Colonic mucosa (tissue), 4 donors: ENCODE measurements at places on chromosomes 6 and 20.

DNA sequence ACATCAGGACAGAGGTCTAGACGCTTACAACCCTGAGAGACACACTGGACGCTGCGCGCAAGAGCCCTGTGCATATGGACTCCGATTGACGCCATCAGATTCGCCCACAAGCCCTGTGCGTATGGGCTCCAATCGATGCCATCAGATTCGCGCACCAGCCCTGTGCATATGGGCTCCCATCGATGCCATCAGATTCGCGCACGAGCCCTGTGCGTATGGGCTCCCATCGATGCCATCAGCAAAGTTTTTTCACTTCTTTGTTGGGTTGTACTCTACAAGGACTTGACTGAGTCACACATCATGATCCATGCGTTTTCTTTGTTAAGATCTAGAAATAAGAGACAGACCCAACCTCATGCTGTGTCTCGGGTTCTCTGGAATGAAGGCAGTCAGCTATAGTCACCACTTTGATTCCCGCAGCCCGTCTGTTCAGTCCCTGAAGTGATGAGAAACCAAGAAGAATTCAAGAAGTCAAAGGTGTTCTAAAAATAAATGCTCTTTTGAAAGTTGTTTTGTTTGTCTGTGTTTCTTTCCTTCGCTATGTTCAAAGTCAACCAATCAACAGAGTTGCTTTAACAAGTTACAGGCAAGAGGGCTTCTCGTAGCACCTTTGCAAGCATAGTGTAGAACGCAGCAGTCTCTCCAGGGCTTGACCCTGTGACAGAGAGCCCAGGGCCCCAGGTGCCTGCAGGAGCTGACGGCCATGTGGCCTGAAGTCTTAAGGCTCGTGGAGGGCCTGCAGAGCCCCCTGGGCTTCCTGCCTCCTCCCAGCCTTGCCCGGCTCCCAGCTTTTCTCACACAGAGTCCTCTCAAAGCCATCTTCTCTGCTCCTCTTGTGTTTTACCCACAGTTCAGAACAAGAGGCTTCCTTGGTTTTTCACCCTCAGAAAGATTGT lies 7.9 kb downstream of the RPS6KA2 start:
- DNase-seq: peak; percentile 11

DNA sequence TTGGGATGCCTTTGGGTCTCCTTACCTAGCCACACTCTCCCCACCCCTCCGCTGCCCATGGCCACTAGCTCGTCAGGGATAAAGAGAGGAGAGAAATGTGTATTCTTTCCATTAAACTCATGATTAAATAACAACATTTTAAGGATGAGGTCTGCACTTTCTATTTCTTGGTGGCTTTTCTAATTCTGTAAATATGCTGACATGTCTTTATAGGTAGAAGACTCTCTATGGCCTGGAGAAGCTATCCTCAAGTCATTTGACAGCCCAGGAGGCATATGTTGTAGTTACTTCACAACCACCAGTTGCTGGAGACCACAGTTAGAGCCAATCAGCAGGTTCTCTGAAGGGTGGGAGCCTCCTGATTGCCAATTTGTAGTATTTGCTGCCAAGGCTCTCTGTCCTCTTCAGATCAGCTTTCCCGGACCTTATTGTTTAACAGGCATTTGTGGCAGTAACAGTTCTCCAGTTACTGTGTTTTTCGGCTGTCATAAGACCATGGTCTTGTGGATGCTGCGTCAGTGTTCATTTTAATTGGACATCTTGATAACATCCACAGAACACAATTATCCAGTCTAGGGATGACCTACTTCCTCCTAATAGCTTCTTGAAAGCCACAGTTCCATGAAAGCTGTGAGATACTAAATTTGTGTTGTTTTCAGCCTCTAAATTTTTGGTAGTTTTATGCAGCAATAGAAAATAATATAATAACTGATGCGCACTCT lies 205.0 kb upstream of the KCNQ5 start:
- no peak for DNase-seq

- DNase-seq: no peak
Measured at GRCh38 chr6:17591287-17591686, 8.8 kb upstream of the FAM8A1 start.

DNA sequence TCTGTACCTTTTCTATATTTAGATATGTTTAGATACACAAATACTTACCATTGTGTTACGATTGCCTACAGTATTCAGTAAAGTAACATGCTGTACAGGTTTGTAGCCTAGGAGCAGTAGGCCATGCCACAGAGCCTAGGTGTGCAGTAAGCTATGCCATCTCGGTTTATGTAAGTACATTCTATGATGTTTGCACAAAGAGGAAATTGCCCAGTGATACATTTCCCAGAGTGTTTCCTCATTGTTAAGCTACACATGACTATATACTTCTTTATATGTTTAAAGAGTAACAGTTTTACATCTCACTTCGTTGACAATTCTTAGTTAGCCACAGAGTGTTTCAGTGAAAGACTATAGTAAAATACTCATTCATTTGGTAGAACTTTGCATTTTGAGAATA lies 51.5 kb downstream of the SLC35F1 start:
- no peak for DNase-seq

DNA sequence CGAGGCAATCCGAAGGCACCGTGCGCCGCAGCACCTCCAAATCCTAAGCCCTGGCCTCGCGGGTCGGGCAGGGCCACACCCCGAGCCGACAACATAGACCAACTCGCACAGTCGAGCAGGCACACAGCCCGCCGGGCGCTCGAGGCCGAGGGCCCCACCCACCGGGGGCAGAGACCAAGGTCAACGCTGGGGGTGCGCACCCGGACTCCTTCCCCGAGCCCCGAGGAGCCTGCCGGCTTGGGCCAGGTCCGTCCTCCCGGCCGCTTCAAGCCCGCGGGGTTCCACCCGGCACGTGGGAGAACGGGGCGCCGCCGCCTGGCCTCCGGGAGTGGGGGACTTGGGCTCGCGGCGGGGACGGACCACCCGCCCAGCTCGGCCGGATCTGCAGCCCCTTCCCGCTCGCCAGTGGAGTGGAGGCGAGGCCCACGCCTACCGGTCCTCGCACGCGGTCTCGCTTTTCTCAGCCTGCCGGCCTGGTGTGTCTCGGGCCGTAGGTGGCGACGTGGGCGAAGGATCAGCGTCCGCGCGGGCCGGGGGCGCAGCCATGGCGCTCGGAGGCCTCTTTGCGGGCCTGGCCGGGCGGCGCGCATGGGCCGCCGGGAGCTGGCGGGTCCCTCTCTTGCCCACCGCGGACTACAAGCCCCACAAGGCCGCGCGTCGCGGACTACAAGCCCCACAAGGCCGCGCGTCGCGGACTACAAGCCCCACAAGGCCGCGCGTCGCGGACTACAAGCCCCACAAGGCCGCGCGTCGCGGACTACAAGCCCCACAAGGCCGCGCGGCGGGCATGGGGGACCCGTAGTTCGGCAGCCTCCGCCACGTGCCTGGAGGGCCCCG lies at the start of gene UCKL1:
UCKL1 (minus strand) TSS at position 590 of the 837 bp plus-strand sequence; CDS start at position 546, 44 bp downstream.
- peak; percentile 91 for DNase-seq

- DNase-seq: no peak
Measured at GRCh38 chr6:157695301-157696040, 127.6 kb upstream of the SNX9 start.

DNA sequence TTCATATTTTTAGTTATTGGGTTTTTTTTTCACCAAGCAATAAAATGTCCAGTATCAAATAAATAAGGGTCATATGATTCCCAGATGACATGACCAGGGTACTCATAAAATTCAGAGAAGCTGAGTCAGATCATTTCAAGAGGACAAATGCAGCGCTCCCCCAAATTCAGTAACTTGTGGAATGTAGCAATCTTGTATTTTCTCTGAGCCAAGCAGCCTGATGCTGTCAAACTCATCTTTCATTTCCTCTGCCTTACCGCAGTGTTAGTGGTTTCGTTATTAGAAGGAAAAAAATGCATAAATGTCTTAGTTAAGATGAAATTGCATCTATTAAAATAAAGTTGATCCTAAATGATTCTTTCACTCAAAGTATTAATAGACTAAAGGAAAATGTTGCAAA lies 57.8 kb upstream of the EDN1 start:
- no peak for DNase-seq

GRCh38 chr20:7650086-7650879 lies 290.0 kb downstream of the HAO1 start:
- no peak for DNase-seq

GRCh38 chr6:49453221-49453620 lies 9.8 kb downstream of the MMUT start:
- DNase-seq: no peak

DNA sequence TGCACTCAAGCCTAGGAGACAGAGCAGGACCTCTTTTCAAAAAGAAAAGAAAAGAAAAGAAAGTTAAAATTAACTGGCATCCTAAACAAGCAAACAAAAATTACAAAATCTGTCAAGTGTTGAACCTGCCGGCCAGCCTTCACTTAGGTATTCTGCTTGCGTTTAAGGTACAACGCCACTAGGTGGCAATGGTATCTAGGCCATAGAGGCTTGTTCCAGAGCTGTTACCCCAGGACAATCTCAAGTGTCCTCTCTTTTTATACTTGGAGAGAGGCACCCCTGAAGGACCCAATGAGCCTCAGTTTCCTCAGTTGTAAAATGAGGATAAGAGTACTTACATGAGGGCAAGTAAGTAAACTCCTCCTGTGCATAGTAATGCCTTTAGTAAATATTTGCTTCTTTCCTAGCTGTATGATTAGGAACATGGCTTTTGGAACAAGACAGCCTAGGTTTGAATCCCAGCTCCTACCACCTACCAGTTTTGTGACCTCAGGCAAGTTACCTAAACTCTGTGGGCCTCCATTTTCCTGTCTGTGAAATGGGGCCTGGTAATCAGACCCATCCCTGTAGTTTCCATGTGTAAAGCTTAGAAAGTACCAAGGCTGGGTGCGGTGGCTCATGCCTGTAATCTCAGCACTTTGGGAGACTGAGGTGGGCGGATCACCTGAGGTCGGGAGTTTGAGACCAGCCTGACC lies 5.8 kb upstream of the PACSIN1 start:
- peak; percentile 63 for DNase-seq

GRCh38 chr6:16057446-16057845 lies 71.4 kb upstream of the MYLIP start:
- no peak for DNase-seq

- DNase-seq: no peak
Measured at GRCh38 chr6:25831532-25832306, at the start of gene SLC17A1. SLC17A1 (minus strand) TSS chr6:25832052; CDS start chr6:25830557, 1,495 bp downstream.

DNA sequence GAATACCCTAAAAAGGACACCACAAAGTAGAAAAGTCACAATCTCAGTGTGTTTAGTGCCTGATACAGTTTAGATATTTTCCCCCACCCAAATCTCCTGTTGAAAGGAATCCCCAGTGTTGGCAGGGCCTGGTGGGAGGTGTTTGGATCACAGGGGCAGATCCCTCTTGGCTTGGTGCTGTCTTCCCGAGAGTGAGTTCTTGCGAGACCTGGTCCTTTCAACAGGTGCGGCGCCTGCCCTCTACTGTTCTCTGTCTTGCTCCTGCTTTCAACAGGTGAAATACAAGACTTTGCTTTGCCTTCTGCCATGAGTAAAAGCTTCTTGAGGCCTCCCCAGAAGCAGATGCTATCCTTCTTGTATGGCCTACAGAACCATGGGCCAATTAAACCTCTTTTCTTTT lies 534.3 kb upstream of the NRSN1 start:
- DNase-seq: no peak

DNA sequence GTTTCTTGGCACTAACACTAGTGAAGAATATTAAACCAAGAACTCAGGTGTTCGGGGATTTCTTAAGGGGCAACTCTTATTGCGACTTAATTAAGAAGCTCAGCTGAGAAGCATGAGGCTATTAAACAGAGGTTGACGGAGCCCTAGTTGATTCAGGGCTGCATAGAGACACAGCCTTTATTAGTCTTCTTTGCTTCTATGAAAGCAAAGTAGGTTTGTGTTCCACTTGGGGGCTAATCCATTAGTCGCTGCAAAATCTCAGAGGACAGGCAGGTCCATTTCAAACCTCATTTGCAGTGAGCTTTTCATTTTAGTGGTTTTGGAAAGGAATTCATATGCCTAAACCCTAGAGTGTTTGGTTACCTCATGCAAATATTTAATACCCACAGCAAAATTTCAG lies 506.6 kb upstream of the SULF2 start:
- no peak for DNase-seq

DNA sequence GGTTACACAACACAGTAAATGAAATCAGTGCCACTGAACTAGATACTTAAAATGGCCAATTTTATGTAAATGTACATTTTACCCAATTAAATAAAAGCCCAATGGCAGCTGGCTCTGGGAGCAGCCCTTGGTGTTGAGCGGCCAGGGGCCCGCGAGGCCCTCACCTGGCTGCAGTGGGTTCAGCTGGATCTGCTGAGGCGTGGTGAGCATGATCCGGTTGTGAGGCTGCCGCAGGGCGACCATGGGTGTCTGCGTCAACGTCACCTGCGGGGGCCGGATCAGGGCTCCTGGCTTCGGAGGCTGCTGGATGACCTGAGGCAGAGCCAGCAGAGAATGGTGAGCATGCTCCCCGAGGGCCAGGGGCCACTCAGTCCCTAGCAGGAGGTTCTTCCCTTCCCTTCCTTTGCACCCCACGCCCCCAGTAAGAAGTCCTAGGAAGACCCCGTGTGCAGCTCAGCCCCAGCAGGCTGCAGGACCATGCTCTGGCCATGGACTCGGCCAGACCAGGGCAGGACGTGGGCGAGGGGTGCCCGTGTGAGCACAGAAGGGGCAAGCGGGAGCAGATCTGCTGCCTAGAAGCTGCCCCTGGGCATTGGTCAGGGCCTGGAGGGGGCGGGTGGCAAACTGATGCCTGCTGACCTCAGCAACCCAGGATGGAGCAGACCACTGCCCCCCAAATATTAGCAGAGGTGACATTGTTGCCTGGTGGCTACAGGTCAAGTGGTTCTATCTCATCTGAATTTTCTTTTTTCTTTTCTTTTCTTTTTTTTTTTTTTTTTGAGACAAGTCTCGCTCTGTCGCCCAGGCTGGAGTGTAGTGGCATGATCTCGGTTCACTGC lies 61.9 kb downstream of the TAF4 start:
- DNase-seq: no peak

DNA sequence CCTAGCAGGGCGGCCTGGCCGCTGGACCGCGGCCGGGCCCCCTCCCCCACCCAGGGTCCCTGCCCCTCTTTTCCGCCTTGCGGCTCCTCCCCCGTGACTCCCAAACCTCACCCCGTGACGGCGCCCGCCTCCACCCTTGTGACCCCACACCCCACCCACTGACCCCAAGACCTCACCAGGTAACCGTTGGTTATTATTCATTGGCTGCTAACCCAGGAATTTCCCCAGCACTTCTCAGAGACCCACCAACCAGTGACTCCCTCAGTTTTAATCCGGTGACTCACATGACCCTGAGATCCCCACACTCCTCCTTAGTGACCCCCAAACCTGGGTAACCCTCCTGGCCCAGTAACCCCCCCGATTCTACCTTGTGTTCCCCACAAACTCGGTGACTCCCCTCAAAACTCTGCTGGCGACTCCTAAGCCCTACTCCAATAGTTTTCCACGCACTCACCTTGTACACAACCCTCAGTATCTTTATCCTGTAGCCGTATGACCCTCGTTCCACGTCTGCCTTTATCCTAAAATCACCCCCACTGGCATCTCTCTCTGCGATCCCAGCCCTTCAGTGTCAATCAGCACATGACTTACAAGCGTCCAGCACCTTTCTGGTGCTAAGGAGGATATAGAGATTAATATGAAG lies 534 bp downstream of the ZNF76 start:
- peak; percentile 81 for DNase-seq

GRCh38 chr20:63320616-63321147 lies 27.7 kb downstream of the COL20A1 start:
- DNase-seq: no peak
